GM06990 (cell line): ENCODE measurements at places on chromosomes 13 and 19.
A peak's percentile ranks its signal among the peaks of the same experiment; 100 is the strongest.

DNA sequence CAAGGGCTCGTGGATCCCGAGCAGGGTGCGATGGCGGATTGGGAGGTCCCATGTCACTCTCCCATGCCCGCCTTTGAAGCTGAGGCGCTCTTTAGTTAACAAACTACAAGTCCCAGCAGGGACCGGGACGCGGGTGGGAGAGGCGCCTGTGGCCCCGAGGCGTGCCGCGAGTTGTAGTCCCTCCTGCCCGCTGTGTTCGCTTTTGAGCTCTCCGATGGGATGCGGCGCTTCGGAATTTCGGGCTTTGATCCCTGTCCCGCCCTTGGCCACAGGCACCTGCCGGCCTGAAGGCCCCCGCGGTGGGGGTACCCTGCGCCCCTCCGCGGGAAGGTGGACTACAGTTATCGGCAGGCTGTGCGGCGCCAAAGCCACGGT, 11.0 kb downstream of the CYTH2 start:
- no peak for DNase-seq

- DNase-seq, result peak; percentile 32
Observed at GRCh38 chr13:113604186-113604585, 19.6 kb downstream of the TFDP1 start.

- DNase-seq, result no peak
Observed at GRCh38 chr13:51734786-51735185, 69.2 kb downstream of the DHRS12 start.

DNA sequence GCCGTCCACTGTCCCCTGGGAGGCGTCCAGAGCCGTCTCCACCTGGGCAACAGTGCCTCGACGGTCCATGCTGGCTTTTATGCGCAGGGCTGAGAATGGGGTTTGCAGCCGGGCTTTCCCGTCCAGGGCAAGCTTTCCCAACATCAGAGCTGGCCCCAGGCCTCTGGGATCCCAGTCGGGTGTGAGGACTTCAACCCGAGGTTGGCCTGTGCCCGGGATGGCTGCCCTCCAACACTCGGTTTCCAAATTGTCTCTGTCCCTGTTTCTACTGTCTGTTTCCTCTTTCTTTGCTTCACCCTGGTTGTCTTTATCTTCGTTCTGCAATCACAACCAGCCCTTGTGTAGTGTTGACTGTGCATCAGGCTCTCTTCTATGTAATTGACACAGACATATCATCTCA, at the start of gene IFNL4:
IFNL4 (minus strand) TSS at position 51 of the 400 bp plus-strand sequence.
- DNase-seq, result no peak

GRCh38 chr19:43700395-43701000, 15.4 kb upstream of the IRGC start:
- DNase-seq, result peak; percentile 32

DNA sequence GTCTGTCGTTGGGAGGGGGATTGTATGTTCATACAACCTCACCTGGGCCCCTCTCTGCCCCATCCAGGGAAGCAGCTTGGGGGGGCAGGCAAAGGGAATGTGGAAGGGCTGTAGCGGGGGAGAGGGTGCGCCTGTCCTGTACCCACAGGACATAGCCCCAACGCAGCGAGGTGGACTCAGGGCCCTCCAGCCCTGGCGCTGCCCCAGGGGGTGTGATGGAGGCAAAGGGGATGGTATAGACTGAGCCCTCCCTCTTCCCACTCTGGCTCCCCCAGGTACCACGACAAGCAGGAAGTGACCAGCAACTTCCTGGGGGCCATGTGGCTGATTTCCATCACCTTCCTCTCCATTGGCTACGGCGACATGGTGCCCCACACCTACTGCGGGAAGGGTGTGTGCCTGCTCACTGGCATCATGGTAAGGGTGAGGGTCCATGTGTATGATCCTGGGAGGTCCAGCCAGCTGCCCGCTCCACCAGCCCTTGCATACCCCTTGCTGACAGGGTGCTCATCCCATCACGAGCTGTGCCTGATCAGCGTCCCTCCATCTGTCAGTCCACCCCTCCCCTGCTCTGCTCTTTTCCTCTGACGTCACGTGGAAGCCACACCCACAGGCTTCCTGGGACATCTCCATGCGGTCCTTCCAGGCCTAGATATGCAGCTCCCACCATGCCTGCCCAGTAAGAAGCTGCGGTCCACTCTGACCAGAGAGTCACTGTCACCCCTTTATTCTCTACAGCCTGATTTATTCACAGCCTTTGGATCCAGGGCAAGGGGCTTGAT, 18.3 kb downstream of the KCNN1 start:
- no peak for DNase-seq

GRCh38 chr13:76790980-76791819, 95.0 kb downstream of the KCTD12 start:
- no peak for DNase-seq

DNA sequence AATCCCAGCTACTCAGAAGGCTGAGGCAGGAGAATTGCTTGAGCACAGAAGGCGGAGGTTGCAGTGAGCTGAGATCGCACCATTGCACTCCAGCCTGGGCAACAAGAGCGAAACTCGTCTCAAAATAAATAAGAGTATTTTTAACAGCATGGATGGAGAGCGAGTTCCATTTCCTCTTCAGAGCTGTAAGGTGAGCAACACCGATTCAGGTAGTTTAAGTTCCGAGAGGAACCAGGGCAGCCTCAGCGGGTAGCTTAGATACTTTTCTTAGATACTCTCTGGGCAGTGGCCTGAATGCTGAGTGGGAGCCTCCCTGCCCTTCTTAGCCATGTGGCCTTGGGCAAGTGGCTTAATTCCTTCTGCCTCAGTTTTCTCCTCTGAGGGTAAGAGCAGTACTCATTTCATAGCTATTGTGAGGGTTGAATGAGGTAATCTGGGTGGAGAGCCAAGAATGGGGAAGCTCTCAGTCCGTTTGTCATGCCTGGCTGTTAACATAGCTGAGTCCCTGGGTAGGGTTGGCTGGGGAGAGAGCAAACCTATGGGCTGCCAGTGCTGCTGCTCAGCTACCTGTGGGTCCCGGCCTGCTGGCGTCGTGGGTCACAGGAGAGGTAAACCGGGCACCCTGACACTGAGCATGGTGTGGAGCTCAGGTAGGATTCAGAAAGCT, 4.1 kb downstream of the ATP11A start:
- DNase-seq, result no peak

DNA sequence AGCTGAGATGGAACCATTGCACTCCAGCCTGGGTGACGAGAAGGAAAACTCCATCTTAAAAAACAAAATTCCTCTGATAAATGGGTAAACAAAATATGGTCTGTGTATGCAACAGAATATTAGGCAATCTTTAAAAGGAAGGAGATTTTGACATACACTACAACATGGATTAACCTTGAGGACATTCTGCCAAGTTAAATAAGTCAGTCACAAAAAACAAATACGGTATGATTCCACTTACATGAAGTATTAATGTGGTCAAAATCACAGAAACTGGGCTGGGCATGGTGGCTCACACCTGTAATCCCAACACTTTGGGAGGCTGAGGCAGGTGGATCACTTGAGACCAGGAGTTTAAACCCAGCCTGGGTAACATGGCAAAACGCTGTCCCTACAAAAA, 3.0 kb upstream of the ZNF444 start:
- DNase-seq, result no peak

GRCh38 chr13:34372581-34372980, 554.6 kb downstream of the RFC3 start:
- no peak for DNase-seq

DNA sequence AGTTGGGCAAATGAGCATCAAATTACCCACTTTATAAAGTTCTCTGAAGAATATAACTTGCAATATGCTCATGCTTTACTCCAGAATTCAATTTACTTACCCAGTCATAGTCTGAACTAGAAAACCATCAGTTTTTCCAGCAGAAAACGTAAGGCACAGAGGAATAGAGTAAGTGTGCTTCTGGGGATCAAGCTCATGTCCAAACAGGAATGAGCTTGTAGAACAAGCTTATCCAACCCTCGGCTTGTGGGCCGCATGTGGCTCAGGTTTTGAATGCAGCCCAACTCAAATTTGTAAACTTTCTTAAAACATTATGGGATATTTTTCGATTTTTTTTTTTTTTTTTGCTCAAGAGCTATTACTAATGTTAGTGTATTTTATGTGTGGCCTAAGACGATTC, 308.5 kb upstream of the KLF12 start:
- DNase-seq, result no peak

- no peak for DNase-seq
Observed at GRCh38 chr19:30696514-30696913, 324.3 kb downstream of the ZNF536 start.

DNA sequence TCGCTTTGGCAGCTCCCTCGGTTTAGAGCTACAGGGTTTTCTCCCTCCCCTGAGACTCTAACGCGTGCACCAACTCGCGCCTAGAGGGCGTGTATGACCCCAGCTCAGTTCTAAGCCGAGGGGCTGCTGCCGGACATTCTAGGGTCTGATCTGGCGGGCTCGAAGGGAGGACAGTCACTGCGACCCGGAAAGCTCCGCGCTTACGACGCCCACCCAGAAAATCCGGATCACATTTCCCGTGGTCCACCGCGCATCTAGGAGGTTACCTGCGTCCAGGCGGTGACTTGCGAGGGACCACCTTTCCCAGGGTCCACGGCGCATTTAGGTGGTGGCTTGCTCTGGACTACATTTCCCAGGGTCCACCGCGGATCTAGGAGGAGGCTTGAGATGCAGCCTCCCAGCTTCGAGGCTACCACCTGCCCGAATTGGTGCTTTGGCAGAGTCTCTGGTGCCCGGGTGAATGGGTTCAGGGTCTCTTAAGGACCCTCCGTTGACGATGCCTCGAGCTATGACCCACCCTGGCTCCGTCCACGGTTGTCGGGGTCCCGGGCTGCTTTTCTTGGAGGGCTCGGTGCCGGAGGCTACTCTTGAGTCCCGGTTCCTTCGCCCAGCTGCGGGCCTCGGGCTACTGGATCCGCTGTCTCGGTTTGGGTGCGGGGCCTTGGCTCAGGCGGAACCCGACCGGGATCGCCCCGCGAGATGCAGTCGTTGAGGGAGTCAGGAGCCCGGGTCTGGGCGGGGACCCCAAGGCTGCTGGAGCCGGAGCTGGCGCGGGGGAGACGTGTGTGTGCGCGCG, 30.5 kb downstream of the ZNF146 start:
- no peak for DNase-seq

- DNase-seq, result no peak
Observed at GRCh38 chr13:19075418-19075817, 106.2 kb downstream of the TUBA3C start.

GRCh38 chr19:6519289-6519688, 11.5 kb upstream of the TNFSF9 start:
- DNase-seq, result no peak

GRCh38 chr13:79258489-79258888, 147.6 kb downstream of the RBM26 start:
- peak; percentile 10 for DNase-seq

DNA sequence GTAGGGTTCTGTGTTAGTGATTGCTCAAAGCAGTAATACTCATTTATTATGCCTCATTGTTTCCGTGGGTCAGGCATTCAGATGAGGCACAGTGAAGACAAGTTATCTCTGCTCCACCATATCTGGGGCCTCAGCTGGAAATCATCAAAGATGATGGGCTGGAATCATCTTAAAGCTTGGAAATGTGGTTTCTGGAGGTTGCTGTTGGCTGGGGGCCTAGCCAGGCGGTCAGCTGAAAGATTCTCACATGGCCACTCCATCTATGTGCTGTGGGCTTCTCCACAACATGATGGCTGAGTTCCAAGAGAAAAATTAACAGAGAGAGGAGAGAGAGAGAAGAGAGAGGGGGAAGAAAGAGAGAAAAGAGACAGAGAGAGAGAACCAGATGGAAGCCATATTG, 75.5 kb downstream of the OLFM4 start:
- DNase-seq, result no peak

DNA sequence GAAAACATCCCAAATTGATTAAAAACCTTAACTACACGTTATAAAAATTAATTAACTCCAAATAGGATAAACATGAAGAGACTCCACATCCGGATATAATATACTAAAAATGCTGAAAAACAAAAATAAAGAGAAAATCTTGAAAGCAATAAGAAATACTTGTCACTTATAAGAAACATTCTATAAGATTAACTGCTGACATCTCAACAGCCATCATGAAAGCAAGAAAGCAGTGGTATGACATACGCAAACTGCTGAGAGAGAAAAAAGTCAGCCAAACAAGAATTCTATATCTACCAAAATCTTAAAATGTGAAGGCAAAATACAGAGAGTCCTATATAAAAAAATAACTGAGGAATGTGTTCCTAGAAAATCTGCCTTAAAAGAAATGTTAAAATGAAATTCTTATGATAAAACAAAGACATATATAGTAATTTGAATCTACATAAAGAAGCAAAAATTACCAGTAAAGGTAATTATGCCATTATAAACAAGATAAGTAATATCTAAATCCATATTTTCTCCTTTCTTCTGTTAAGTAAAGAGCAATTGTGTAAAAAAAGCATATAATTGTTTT, 1851.1 kb downstream of the PCDH9 start:
- DNase-seq, result no peak

DNA sequence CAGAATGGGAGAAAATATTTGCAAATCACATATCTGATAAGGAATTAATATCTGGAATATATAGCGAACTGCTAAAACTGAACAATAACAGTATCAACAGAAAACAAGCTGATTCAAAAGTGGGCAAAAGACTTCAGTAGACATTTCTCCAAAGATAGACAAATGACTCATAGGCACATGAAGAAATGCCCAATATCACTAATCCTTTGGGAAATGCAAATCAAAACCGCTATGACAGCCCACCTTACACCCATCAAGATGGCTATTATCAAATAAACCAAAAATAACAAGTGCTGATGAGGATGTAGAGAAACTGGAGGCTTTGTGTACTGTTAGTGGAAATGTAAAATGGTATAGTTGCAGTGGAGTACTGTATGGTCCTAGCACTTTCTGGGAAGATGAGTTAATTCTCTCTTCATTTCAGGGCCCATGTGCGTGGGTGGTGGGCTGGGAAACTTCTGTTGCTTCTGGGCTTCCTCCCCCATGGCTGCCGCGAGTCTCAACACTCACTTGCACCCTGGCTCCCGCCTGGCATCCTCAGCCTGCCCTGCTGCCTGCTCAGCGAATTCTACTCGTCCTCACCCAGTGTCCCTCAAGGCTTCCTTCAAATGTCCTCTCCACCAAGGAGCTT, 12.4 kb upstream of the GJA3 start:
- DNase-seq, result no peak

DNA sequence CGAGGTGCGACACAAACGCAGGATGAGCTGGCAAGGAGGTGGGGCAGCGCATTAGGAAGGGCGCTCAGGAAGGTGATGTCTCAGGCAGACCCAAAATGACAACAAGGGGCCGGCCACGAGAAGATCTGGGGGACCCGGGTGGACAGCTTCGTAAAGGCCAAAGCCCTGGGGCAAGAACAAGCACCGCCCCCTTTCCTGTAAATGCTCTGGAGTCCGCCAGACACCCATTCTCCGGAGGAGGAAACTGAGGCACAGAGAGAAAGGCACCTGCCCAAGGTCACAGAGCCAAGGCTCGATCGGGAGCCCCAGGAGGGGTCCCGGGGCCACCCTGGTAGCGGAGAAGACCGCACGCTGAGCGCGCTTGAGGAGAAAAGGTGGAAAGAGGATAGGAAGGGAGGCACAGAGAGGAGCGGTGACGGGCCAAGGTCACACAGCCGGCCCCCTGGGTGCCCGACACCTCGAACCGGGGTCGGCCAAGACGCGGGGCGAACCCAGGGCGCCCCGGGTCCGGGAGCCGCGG, 571 bp downstream of the SAFB2 start:
- no peak for DNase-seq
